Left ventricle myocardium superior (tissue), 1 donor: ENCODE measurements at places on chromosomes 5 and 9. TPM values are rescaled to one million over a fixed set of nuclear protein-coding genes. Genes with fewer than 3 reads are reported as not detected.

DNA sequence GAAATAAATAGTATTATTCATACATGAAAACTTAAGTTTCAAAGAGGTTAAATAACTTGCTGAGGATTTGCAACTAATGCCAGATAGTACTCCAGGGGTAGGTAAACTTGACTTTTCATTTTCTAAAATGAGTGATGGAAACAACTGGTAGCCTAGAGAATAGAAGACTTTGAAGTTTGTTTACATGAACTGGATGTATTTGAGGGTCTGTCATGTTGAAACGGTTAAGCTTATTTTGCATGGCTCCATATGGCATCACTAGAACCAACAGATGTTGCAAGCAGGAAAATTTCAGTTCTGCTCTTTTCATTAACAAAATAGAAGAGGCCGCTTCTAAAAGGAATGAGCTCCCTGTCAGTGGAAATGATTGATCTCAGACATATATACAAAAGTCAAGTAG, 105.1 kb upstream of the SGCD start:
- no peak for DNase-seq

- DNase-seq = no peak
Observed at GRCh38 chr9:77714077-77714549, 66.0 kb upstream of the GNA14 start.

DNA sequence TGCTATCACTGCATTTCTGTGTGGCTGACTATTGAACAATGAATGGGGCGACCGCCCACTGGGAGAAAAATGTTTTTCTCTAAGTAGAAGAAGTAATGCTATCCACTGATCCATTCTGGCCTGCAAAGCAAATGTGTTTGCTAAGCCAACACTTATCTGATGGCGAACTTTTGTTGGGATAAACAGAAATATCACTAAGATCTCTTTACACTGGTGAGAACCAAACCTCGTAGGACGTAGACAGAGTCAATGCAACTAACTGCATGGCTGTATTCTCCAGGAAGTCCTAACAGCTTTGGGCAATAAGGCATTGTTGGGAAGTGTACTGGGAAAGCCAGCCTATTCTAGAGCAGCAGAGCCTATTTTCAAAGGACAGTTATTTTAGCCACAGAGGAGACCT, 77.7 kb downstream of the ANKH start:
- no peak for DNase-seq

DNA sequence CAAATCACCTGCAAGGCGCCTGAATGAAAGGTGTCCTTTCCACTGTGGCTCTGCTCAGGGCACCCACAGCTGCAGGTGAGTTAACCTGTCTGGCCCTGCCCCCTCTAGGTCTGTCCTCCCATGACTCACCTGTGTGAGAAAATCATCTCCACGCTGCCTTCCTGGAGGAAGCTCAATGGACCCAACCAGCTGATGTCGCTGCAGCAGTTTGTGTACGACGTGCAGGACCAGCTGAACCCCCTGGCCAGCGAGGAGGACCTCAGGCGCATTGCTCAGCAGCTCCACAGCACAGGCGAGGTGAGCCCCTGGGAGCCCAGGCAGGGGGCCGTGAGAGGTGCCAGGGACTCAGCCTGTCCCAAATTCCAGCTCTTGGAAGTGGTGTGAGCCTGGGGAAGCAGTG, 23.0 kb upstream of the CTSL start:
- DNase-seq = no peak

- no peak for DNase-seq
Observed at GRCh38 chr9:4970970-4971641, 14.0 kb upstream of the JAK2 start.

The CAPSL gene
- not detected for total RNA-seq

DNA sequence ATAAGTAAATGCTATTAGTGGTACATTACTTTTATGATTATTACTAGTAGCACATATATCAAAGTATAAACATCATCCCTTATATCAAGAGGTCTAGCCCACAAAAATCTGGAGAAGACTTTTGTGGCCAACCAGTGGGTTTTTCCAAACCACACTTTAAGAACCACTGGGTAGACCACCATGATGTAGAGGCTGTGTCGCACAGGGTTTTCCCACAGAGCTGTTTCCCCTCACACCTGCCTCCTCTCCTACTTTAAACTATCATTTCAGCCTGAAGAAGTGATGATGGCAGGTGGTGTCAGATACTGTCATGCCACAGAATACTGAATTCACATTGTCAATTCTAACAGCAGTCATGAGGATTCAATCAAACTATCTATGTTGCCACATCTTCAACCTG, 109.2 kb downstream of the FBXW11 start:
- DNase-seq = no peak

DNA sequence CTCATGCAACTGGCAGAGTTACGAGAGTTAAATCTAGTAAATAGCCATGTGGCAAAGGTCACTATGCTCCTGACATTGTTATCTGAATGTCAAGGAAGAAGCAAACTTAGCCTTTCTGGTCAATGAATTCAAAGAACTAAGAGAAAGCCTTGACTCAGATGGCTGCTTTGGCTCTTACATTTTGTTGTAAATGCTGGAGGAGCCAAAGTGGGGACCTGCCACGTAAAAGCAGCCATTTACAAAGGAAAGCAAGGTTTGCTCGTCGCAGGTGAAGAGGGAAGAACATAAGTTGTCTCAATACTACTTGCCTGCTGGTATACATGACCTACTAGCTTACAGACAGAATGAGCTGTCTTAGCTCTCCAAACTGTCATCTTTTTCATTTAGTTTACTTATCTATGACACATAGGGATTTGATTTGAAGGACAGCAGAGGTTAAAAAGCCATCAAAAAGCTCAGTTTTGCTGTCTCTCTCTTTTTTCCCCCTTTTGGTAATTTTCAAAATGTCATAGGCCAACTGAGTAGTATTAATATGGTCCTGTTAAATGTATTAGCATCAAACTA, 1052.8 kb upstream of the DMAC1 start:
- DNase-seq = no peak

DNA sequence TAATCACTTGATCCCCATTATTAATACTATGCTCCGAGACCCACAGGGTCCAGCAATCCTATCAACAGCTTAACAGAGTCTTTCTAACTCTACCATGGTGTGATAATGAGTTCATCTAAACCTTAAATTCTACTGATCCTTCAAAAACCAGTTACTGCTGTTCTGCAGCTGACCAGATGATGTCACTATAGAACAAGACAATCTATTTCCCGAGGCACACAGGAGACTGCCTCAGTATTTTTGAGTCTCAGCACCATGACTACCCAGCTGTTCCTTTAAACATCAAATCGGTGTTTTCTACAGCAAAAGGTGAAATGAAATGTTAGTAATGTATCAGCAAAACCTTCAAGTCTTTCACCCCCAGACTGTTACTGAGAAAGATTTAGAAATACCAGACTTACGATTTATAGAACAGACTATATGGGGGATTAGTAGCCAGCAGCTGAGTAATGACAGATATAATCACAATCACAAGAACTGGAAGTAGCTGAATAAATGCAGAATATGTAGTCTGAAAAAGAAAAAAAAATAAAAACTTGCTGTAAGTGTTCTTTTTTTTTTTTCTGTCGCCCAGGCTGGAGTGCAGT, 16.9 kb downstream of the DNAJC18 start:
- no peak for DNase-seq

DNA sequence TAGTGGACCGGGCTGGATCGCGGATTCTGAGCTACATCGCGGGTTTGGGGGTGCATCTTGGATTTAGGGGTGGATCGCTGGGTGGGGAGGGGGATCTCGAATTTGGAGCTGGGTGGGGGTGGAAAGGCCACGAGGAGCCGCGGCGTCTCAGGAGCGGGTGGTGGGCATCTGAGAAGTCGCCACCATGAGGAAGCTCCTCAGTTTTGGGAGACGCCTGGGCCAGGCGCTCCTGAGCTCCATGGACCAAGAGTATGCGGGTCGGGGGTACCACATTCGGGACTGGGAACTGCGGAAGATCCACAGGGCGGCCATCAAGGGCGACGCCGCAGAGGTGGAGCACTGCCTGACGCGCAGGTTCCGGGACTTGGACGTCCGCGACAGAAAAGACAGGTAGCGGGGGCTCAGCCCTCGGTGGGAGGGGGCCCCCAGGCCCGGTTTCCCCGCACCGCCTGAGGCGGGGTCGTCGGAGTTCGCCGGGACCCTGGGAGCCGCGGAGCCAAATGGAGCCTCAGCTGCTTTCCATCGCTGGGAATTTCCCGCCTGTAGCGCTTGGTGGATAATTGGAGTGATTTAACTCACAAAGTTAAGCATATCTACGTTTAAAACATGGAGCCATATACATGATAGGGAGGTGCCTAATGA, 376 bp downstream of the ANKRD18B start:
- DNase-seq = no peak

The SPAG8 gene
- 3.2 TPM for total RNA-seq

The CYSRT1 gene
- not detected for total RNA-seq

DNA sequence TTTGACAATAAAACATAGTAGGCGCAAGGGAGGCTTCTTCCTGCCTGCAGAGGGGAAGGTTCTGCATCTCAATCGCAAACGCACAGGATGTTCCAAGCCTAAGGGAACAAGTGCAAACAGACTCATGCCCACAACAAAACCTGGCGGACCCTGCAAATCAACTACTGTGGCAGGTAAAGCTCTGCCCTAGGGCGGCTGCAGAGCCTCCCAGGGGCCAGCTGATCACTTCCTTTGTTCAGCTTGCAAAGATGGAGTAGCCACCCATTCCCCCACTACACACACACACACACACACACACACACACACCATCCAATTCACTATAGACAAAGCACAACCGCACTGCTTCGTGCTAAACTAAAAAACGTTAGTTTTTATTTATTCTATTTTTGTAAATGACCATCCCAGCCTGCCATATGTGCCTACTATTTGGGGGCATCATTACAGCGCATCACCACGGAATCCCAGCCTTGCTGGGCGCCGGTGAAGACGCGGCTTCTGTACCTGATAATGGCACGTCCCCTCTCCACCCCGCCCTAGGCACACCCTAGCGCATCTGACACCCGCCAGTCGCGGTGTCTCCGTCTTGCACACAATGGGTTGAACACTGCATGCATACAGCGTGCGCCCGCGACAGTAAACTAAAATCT, 57.6 kb downstream of the DPYSL3 start:
- peak; percentile 38 for DNase-seq

DNA sequence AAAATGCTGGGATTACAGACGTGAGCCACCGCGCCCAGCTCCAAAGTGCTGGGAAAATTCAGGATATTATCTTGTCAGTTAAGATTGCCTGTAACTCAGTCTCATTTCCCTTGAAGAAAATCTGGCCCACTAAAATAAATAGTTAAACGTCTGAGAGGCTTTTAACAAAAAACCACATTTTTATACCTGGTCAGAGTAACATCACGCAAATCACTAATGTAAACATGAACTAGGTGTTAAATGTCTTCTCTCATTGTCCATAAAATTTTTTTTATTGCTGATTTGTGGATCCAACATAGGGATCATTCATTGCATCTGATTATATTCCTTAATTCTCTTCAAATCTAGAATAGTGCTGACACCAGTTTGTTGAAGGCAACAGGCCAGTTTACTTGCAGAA, 22.3 kb downstream of the CNOT6 start:
- DNase-seq = no peak

DNA sequence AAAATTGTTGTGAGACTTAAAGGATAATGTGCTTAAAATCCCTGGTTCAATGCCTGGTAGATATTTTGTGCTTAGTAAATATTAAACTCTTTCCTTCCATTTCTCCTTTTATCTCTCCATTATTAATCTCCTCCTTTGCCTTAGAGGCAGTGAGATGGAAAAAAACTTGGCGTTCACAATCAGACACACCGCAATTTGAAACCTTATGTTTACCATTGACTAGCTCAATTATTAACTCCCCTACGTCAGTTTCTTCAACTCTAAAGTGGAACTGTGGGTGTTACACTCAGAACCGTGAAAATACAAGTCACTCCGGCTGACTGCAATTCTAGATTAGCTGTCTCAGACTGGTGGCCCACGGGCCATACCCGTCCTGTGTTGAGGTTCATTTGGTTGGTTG, 327.2 kb downstream of the DEPDC1B start:
- DNase-seq = no peak

- DNase-seq = no peak
Observed at GRCh38 chr5:108911055-108911454, 163.4 kb downstream of the FER start.

DNA sequence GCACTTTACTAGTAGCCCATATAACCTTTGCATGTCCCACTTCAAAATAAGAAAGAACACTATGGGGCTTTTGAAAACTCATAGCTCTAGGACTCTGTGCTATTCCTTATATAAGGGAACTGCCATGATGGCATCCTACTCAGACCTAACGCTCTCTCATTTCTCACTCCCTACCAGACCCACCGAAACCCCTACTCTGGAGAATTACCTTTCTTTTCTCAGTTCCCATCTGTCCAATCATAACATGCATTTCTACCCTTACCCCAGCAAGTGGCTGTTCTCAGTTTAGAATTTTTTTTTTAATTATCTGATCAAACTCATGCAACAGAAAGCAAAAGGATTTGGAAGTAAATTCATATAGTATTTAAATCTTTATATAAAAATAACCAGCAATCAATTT, 27.3 kb downstream of the CARNMT1 start:
- DNase-seq = no peak

- no peak for DNase-seq
Observed at GRCh38 chr5:43601454-43602260, 1.3 kb upstream of the NNT start.

The IL4 gene
- total RNA-seq = not detected

DNA sequence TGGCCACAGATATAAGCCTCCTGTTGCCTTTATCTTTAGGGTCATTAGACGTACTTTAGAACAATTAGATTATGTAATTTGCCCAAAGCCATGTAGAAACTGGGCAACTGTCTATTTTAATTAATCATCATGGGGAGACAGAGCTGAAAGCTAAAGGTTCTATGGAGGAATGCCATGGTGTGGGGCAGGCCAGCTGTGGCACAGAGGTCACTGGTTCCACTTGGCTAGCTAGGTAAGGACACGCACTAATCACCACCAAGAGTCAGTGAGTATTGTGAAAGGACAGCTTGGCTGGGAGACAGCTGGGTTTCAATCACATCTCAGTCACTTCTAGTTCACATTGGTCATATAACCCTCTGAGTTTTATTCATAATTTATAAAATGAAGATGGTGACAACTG, 81.7 kb downstream of the HMHB1 start:
- DNase-seq = no peak

- DNase-seq = no peak
Observed at GRCh38 chr9:29958469-29958868, 2385.2 kb upstream of the C9orf72 start.

DNA sequence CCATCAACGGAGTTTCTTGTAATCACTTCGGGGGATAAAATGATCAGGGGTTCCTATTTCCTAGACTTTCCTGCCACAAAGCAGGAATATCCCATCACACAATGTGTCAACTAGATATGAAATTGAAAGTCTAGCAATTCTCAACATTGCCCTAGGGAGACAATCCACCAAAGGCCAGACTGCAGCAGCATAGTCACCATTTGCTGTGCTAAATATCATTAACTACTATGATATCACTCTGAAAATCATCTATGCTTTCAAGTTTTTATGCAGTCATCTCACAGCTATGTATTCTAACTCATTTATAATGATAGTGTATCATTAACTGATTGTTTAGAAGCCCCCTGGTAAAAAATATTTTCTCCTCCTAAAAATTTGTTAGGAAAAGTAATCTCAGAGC, 342.6 kb upstream of the CDH6 start:
- DNase-seq = no peak

GRCh38 chr5:10662661-10663488, 98.2 kb downstream of the DAP start:
- DNase-seq = no peak

The FAM221B gene
- total RNA-seq = not detected
